Stimulated activated CD4-positive, alpha-beta T cell treated with anti-CD3 and anti-CD28 coated beads, Interleukin-15, amount 100 ng/mL, for 1 hour (primary cell): ENCODE measurements at places on chromosomes 4 and X.

- DNase-seq: no peak
These were observed 302.9 kb upstream of the ZFP42 start for GRCh38 chr4:187692626-187693025.

DNA sequence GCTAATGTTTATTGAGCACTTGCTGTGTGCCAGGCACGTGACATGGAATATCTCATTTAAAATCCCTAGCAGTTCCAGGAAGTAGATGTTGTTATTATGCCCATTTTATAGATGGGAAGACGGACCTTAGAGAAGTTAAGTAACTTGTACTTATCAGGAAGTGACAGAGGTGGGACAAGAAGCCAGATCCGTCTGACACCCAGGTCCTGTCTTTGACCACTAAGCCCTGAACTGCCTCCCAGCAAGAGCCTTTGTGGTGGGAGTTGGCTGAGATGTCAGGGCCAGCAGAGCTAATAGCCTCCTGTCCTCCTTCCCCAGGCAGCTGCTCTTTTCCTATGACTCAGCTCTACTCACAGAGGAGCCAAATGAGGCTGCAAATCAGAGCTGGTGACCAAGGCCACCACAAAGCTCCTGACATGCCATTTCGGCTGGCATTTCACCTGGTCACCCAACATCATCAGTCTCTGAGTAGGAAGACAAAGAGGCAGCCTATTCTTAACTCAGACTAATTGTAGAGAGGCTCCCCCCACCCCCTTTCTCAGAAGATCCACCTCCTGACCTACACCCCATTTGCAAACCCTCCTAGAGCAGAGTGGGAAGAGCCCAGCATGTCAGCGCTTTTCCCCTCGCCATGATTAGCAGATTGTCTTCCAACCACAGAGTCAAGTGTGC lies 175.1 kb upstream of the KIT start:
- DNase-seq: no peak

GRCh38 chr4:3324093-3324815 lies 31.4 kb downstream of the RGS12 start:
- no peak for DNase-seq

DNA sequence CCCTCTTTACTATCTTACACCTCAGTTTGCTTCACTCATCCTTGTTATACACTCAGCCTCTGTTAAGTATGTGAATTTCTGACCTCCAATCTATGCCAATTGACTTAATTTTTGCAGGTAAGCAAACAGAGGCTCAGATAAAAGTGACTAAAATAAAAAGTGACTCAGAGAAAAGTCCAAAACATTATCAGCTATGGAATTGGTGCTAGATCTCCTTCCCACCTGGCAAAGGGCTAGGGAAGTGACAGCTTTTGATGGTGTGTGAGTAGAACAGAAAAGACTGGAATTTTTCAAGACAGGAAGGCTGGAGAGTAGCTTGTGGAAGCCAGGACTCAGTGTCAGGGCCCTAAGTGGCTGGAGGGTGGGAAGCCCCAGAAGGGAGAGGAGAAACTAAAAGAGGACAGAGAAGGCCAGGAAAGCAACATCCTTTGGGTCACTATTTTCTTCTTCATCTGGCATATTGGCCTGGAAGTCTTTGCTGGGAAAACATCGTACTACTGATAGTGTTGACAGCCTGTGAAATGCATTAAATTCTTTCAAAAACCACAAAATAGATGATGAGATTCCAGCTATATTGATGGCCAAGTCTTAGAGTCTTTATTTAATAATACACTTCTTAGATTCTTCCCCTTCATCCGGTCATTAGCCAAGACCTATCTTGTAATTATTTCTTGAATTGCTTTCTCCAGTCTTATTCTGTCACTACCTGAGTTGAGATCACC lies 392.8 kb downstream of the RAPGEF2 start:
- no peak for DNase-seq

DNA sequence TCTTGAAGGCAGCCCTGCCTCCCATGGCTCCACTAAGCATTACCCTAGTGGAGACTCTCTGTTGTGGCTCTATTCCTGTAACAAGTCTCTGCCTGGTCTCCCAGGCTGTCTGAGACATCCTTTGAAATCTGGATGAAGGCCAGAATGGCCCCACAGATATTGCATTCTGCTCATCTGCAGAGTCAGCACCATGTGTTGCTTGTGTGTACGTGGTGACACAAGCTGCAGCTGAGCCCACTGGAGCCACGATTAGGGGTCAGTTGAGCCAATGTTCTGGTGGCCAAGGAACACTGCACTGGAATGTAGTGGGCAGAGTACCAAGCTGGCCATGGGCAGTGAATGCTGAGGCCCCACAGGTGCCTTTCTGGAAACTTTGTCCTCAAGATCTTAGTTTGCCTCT lies 29.2 kb downstream of the GRID2 start:
- DNase-seq: no peak

GRCh38 chr4:83022724-83023450 lies 12.1 kb upstream of the COPS4 start:
- DNase-seq: no peak

DNA sequence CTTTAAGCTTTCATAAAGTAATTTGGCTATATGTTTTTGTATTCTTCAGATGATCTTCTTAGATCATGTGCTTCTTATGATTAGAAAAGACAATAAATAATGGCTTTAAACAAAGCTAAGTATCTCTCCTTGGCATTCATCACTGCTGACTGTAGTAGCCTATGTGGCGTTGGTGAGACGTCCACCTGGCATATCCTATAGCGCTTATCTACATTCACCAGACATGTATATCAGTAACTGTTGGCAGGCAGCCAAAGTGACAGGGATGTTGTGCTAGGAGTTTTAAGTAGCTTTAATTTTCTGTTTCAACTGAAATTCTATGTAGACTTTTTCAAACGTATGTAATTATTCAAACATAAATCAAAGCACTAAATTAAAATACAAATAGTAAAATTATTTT lies 276.4 kb downstream of the IL15 start:
- no peak for DNase-seq

DNA sequence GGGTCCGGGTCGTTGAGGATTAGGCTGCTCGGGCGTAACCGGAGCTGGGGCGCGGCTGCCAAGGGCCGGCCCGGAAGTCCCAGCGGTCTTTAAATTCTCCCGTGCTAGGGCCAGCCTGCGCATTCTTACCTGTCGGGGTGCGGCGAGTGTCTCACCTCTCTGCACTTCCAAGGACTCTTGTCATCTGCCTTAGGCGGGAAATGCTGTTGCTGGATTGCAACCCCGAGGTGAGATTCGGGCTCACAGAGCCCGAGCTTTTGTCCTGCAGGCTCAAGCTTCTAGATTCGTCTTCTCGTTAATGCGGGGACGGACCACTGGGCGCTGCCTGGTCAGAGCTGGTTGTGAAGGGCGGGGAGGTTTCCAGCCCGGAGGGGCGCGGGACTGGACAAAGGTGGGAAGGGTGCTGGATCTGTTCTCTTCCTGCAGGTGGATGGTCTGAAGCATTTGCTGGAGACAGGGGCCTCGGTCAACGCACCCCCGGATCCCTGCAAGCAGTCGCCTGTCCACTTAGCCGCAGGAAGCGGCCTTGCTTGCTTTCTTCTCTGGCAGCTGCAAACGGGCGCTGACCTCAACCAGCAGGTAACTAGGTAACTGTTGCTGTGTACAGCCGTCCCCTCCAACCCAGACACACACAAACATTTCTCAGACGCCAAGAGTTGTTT lies at the start of gene ANKRD37:
ANKRD37 (plus strand) TSS at position 118 of the 662 bp plus-strand sequence; CDS start at position 201, 83 bp downstream.
- DNase-seq: no peak

GRCh38 chr4:8044699-8045098 lies 105.0 kb upstream of the AFAP1 start:
- DNase-seq: no peak

DNA sequence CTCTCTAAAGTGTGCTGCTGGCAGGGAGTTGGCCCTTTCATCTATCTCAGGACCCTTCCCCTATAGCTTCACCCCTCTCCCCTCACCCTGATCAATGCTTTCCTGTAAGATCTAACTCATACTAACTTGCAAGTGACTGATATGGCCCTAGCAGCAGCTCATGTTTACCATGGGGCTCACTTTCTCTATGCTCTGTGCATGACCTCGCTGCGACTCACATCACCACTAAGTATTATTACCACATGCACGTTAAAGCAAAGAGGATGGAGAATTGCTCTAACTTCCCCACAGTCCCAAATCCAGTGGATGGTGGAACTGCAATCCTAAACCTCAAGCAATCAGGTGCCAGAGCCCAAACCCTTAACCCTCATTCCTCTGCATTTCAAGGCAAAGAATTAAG lies 626.6 kb downstream of the MID1IP1 start:
- DNase-seq: no peak

DNA sequence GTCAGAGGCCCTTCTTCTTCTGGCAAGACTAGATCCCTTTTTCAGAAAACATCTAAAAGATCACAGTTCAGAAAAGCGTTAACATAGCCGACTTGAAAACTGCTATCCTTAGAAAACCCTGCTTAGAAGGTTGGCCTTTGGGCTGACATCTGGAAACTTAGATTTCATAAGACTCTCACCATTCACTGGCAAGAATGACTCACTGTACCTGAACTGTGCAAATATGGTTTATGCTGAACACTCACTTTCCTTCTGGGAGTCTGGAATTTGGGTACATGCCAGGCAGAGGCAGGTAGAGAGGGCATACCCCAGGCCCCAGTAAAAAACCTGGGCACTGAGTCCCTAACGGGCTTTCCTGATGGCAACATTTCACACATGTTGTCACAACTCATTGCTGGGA lies 88.8 kb upstream of the GPC3 start:
- no peak for DNase-seq

GRCh38 chrX:4094926-4095325 lies 381.5 kb upstream of the PRKX start:
- DNase-seq: no peak

DNA sequence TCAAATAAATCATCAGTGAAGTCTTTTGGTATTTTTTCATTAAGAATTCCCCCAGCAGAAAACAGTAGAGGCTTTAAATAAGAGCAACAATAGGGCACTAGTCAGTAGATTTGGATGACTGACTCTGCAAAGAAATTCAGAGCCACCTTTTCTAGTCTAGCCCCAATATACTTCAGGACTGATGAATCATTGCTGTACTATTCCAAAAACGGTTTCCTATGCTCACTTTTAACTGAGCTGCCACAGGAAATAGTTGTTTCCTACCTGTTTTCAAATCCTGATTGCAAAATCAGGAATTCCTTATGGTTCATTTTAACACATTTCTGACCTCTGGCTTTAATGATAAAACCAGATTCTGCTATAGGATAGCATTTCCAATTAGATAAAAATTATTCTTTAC lies 171.6 kb downstream of the NR3C2 start:
- DNase-seq: no peak

DNA sequence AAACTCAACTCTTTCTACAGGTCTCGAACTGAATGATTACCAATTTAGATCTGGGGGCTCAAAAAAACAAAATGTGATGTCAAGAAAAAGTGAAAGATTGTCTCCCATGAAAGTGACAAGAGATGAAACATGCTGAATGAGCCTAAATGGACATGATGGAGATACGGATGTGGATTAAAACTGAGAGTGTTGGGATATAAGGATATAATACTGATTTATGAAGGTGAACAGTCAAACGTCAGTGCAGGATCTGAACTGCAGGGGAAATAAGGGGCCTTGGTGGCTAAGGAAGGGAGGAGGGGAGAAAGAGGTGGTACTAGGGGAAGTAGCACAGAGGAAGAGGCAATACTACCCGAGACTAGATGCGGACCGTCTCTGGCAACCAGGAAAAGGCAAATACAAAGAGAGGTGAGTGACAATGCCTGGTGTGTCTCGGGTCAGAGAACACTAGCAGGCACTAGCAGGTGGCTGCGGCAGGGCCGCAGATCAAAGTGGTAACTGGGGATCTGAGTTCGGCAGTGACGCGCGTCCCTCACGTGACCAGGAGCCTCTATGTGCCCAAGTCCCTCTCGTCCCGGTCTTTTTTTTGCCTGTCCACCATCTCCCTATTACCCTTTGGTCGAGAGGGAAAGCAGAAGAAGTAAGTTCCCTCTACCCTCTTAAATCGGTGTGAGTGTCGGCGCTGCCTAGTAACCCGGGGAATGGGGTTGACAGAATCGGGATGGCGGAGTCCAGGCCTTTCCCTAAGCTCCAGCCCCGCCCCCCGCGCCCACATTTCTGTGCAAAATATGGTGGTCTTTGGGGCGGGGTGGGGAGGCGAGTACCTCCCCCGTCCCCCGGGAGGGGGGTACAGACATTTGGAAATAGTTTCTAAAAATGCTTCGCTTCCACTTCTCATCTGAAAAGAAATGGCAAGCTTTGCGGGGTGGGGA lies at the start of gene TCEAL1:
TCEAL1 (plus strand) TSS at position 590 of the 932 bp plus-strand sequence. CDS start 942 bp downstream, outside the sequence.
- DNase-seq: no peak

DNA sequence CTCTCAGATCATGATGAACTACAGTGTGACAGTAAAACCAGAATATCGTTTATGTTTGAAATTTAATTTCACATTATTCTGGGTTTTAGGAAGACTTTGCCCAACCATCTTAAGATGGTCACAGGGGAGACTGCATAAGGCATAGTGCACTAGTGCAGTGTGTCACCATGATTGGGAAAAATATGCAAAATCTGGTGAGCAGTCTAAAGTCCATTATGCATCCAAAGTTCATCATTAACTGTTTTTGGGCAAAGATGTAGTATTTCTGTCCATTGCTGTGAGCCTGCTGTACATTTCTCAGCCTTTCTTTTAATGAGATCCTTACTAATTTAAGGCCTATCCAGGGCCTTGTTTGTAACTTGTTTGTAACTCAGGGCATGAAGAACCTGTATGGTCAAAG lies 11.3 kb upstream of the MFAP3L start:
- DNase-seq: no peak

GRCh38 chr4:137961051-137961438 lies 281.1 kb downstream of the SLC7A11 start:
- no peak for DNase-seq

GRCh38 chr4:148275266-148275665 lies 166.9 kb downstream of the NR3C2 start:
- DNase-seq: no peak

GRCh38 chrX:154036513-154036912 lies 16.8 kb upstream of the IRAK1 start:
- DNase-seq: no peak

DNA sequence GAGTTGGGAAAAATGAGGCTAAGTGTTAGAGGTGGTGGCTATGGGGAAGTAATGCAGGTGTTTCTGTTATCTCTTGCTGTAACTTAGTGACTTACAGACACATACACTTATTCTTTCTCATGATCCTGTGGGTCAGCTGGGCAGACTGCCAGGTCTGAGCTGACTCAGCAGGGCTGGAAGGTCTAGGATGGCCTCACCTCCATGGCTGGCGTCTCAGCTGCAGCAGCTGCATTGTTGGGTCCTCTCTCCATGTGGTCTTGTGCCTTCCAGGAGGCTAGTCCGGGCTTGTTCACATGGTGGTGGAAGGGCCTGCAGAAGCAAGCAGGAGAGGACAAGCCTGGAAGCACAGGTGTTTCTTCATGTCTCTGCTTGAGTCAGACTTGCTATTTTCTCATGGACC lies 172.7 kb downstream of the NHS start:
- no peak for DNase-seq

DNA sequence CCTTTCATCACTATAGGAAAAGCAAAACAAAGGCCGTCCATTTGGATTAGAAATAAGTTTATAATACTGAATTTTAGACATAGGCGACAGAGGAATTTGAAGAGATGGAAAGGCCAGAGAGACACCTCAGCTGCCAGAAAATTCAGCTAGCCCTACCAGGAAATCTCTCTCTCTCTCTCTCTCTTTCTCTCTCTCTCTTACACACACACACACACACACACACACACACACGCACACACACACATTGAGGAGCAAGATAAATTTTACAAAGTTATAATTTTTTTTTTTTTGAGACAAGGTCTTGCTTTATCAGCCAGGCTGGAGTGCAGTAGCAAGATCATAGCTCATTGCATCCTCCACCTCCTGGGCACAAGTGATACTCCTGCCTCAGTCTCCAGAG lies 1.4 kb downstream of the XK start:
- DNase-seq: no peak

- no peak for DNase-seq
These were observed 1757.3 kb downstream of the PCDH7 start for GRCh38 chr4:32477518-32477917.
